ENCODE measurements at places on chromosomes 1 and 21. TPM values are rescaled to one million over a fixed set of nuclear protein-coding genes. Genes with fewer than 3 reads are reported as not detected.

PRKAA2 gene
- not detected for total RNA-seq

AMY1B gene
- total RNA-seq, result not detected

MYBPH gene
- not detected for total RNA-seq

TMEM81 gene
- total RNA-seq, result 2.9 TPM

NR5A2 gene
- total RNA-seq, result not detected

KCNN3 gene
- 0.09 TPM for total RNA-seq

SH2D1B gene
- not detected for total RNA-seq

SOX13 gene
- total RNA-seq, result 0.50 TPM

PLPPR5 gene
- total RNA-seq, result not detected

HMGCL gene
- 18.1 TPM for total RNA-seq

PODN gene
- total RNA-seq, result not detected

CTH gene
- total RNA-seq, result 5.4 TPM

SYDE2 gene
- 1.5 TPM for total RNA-seq

ELK4 gene
- 95.1 TPM for total RNA-seq

SLC30A1 gene
- total RNA-seq, result 12.7 TPM

EDN2 gene
- not detected for total RNA-seq

RHBG gene
- total RNA-seq, result not detected

MMP23B gene
- 0.82 TPM for total RNA-seq

FHAD1 gene
- total RNA-seq, result 0.09 TPM

CAMK2N1 gene
- total RNA-seq, result 0.91 TPM

GOLT1A gene
- total RNA-seq, result not detected

USH2A gene
- not detected for total RNA-seq

TCHH gene
- total RNA-seq, result 0.07 TPM

UBE2U gene
- total RNA-seq, result not detected

BEND5 gene
- 1.7 TPM for total RNA-seq

ATP1A4 gene
- not detected for total RNA-seq

SEMA4A gene
- 10.5 TPM for total RNA-seq

LHX8 gene
- total RNA-seq, result not detected

All from T-helper 2 cell treated with Interferon-gamma antibody and Interleukin-4, amounts not matched to agents 100 ng/mL and 5 ng/mL, for 36 hours (primary cell).